ENCODE measurements at places on chromosomes 12 and 14.

DNA sequence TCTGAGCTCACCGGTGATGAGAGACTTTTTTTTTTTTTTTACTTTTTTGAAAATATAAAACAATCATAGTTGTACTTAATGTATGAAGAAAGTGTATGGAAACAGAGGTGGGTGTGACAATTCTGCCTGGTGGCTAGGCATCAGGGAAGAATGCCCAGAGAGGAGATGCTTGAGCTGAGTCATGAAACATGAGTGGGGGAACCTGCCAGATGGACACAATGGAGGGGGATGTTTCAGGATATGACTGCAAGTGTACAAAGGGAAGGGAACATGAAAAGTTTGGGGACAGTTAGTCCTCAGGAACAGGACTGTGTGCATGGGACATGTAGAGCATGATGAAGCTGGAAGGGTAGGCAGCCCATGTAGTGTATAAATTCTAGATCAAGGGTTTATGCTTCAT is 274.2 kb upstream of the E2F7 start:
- DNase-seq, result no peak

- DNase-seq, result no peak
Measured at GRCh38 chr12:93103154-93103553, 174.1 kb upstream of the EEA1 start.

GRCh38 chr12:40336573-40337199 is 111.9 kb downstream of the LRRK2 start:
- DNase-seq, result no peak

GRCh38 chr12:6956021-6956727 is 5.0 kb downstream of the PTPN6 start:
- no peak for DNase-seq

DNA sequence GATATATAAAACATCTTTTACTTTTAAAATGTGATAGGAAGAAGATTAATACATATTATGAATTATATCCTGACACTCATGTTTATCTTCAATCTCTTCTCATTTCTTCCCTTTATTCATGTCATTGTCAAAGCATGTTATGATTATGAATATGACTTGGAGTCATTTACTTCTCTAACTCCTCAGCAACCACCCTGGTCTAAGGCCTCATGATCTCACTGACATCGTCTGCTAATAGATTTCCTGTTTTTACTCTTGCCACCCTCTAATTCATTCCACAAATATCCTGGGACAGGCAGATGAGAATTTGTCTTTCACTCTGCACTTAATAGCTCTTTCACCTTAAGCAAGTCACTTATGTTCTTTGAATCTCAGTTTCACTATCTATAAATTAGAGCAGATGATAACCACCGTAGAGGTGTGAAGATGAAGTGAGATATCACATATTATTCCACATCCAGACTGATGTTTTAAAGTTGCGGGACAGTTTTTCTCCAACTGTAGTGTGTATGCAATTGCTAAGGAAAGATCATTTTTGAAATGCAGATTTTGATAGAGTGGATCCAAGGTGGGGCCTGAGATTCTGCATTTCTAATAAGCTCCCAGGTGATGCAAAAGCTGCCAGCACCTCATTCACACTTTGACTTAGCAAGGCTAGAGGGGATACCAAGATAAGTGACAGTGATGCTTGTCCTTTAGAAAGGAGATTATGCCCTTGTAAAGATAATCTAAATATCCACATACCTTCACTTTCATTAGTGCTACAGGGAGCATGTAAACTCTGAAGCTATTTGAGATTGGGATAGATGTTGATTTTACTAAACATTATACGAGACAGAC is 3.3 kb upstream of the IAPP start:
- no peak for DNase-seq

GRCh38 chr14:67722293-67722692 is 20.6 kb downstream of the RDH12 start:
- DNase-seq, result no peak

- DNase-seq, result peak; percentile 79
Measured at GRCh38 chr12:8038659-8039114, 6.2 kb downstream of the FOXJ2 start.

DNA sequence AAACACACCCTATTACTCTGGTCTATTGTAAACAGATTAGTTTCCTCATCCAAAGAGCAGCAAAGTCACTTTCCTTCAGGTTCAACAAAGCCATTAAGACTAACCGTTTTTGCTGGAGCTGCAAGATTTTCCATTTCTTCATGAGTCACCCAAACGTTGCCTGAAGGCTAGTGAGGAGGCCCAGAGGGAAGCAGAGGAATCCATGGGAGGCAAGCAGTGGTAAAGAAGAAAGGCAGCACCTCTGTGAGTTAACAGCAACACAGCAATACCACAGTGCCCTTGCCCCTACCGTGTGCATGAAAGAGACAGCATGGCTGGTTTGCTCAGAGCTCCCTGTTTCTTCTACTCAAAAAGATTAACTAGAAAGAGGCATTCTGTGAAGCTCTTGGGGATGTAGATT is 206.3 kb downstream of the ACSS3 start:
- no peak for DNase-seq

DNA sequence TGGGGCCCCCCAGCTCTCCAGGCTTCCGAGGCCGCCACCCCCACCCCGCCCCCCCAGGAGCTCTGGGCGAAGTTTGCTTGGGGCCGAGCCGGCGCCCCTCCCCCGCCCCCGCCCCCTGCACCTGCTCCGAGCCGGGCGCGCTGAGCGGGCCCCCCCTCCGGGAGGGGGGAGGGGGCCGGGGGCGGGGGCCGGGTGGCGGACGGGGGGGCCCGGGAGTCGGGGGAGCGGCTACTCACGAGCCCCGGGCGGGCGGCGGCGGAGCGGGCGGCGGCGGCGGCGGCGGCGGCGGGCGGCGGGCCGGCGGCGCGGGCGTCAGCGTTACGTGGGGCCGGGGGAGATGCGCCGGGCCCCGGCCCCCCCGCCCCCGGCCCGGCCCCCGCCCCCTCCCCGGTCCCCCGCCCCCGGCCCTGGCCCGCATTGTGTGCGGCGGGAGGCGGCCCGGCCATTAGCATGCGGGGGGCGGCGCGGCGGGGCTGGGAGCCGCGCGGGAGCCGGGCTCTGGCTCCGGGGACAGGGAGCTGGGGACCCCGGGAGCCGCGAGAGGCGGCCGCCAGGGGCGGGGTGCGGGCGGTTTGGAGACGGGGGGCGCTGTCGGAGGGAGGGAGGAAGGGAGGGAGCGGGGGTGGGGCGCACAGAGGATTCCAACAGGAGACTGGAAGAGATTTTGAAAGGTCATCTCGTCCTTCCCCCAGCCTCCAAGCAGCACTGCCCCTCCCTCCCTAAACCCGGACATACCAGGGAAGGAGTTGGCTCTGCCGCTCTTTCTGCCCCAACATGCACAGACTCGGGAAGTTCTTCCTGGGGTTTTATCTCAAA is at the start of gene ZNF219:
TSS of gene ZNF219 (minus strand) at position 580 of the 816 bp plus-strand sequence. CDS start 5,064 bp downstream, outside the sequence.
- no peak for DNase-seq

GRCh38 chr12:116127859-116128258 is 149.6 kb downstream of the MED13L start:
- no peak for DNase-seq

Measured in NCI-H187 treated with DMSO at 0.1 percent for 48 hours (cell line).